Skeletal muscle cell (primary cell): ENCODE measurements at places on chromosomes 11 and 22.
A peak's percentile ranks its signal among the peaks of the same experiment; 100 is the strongest.

- no peak for DNase-seq
These were observed 8.1 kb downstream of the TMA7B start for GRCh38 chr22:39967996-39968972.

- no peak for DNase-seq
These were observed 1.7 kb upstream of the IGSF22 start for GRCh38 chr11:18727479-18728236.

GRCh38 chr22:43289531-43289963, 53.6 kb downstream of the SCUBE1 start:
- no peak for DNase-seq

DNA sequence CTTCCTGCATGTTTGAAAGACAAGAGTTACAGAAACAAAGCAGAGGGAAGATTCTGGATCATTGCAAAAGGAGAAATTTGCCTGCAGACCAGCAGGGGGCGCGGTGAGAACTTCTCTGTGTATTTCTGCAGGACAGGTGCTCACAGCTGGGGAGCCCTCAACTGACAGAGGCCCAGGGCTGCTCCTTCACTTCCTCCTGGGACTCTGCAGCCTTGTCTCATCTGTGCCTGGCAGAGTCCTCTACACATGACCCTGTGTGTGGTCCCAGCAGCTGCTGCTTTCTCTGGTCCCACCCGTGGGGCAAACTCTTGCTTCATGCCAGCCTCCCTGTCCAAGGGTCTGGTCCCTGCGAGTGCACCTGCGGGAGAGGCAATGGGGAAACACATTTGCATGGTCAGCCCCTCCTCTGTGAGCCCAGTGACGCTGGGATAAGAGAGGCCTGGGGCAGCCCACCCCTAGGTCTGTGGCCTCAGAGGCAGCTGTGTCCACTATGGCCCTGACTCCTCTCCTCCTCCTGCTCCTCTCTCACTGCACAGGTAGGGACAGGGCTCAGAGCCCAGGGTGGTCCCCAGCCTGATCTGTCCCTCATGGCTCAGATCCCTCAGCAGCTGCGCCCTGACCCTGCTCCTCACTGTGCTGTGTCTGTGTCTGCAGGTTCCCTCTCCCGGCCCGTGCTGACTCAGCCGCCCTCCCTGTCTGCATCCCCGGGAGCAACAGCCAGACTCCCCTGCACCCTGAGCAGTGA, 43.2 kb upstream of the VPREB1 start:
- peak; percentile 4 for DNase-seq

GRCh38 chr22:42217752-42218280, 52.6 kb downstream of the TCF20 start:
- DNase-seq, result no peak

DNA sequence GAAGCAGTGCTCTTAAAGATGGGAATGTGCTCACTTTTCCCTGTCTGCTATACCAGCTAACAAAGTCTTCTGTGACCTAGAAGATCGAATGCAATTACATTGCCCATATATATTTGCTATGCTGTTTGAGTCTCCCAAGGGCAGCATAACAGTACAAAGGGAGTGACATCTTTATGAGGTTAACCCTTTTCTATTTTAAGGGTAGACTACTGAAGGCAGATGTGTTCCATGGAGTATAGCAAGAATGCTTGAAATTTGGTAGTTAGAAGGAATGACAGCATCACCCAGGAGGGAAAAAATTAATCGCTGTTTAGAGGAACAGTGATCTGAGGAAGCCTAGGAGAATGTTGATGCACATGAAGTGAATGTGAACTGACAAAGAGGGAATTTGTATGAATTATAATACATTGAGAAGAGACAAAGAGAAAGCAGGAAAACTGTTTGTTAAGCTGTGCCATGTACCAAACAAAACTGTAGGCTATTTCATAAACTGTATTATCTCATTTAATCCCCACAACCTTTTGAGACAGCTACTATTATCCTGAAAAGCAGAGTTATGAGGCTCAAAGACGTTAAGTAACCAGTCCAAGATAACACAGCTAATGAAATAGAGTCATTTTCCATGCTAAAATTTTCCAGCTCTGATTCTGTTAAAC, 13.0 kb downstream of the MAML2 start:
- DNase-seq, result no peak

DNA sequence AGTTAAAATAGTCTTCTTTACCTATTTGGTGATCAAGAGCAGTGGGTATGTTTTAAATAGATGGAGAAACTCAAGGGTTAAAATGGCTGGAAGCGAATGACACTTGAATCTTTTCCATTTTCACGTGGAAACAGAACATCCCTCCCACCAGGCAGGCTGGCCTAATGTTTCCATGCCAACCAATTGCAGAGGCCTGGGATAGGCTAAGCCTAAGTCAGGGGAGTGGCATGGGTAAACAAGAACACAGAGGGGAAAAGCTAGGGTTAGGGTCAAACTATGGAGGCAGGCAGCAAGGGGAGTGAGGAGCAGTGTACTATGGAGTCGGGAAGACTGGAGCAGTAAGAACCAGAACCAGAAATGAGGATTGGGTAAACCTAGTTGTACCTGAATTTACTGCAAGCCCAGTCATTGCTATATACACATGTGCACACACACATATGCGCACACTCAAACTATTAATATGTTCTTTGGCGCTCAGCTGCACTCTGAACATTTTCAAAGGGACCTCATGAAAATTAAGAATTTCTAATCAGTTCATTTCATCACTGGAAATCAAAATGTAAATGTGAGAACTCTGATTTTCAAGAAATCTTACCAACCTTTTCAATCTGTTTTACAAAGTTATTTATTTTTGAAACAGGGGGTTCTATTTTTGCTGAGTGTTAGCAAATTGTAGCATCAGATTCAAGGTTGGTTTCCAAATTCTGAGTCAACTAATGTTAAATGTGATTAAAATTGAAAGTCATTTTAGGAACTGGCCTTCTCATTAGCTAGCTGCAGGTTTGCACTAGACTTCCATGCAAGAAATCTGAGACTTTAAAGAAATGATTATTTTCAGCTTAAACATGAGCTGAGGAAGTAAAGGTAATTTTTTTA, 327.0 kb upstream of the CCDC90B start:
- DNase-seq, result no peak

DNA sequence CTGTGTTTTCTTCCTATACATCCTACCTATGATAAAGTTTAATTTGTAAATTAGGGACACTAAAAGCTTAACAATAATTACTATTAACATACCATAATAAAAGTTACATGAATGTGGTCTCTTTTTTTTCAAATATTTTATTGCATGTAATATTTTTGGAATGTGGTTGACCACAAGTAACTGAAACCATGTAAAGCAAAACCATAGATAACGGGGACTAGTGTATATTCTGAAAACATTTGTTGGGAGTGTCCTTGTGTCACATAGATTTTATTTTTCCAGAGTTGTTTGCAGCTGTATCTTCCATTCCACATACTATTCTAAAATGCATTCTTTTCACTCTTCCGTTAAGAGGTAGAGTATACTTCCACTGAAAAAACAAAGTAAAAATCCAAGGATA, 200.4 kb downstream of the KIF18A start:
- DNase-seq, result no peak

GRCh38 chr11:131829725-131830124, 459.3 kb downstream of the NTM start:
- no peak for DNase-seq

DNA sequence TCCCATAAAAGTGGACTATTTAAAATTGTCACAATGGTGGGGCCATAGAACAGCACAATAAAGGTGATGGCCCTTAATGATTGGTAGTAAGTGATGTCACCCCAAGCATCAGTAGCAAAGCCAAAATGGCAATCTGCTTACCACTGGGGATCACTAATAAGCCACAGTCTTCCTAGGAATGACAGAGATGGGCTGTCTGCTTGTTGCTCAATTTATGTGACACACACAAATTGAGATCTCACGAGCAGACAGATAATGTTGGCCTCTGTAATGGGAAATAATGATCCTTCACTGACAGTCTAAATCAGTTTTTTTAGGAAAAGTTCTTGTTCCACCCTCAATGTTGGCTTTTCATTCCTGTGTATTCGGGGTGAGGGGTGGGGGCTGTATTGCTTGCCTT, 515.1 kb downstream of the BRD1 start:
- DNase-seq, result no peak

GRCh38 chr11:19557720-19558140, 154.9 kb upstream of the NAV2 start:
- DNase-seq, result no peak

GRCh38 chr22:30309951-30310741, 16.6 kb downstream of the TBC1D10A start:
- no peak for DNase-seq
